ENCODE measurements at places on chromosomes 2 and 18. TPM values are rescaled to one million over a fixed set of nuclear protein-coding genes. Genes with fewer than 3 reads are reported as not detected.

The NTSR2 gene
- not detected for total RNA-seq

The CCBE1 gene
- total RNA-seq, result 5.1 TPM

The SOX11 gene
- total RNA-seq, result 0.05 TPM

The TMEM200C gene
- 3.9 TPM for total RNA-seq

The PLEKHH2 gene
- 4.5 TPM for total RNA-seq

The PSMA8 gene
- total RNA-seq, result not detected
